ENCODE measurements at places on chromosomes 2 and 18.

DNA sequence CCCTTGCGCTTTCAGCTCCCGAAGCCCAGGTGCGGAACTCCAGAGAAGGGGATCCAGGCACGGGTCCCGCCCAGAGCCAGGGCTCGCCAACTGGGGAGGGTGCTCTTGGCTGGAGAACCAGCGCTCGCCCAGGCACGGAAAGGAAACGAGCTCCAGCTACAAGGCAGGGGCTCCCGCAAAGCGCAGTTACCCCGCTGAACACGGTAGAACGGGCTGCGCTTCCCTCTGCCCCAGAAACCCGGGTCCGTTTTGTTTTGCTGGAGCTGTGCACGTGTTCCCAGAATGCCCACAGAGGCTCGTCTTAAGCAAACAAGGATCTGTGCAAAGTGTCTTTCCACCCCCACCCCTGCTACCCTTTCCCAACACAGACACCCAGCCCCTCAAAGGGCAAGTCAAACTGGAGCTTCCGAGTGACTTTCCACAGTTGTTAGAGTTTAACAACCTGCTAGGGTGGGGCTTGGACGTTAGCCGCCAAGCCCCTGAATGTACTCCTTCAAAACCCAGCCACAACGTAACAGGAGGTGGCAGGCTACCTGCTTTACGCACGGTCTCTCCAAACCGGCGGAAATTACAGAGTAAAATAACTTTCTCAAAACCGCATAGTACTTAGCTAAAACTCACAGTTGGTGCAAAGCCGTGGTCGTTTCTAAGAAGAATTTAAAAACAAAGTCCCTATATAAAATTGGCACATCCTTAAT, 775 bp downstream of the RNF125 start:
- DNase-seq = peak; percentile 69

- no peak for DNase-seq
Measured at GRCh38 chr2:108351889-108352288, 25.9 kb upstream of the SULT1C4 start.

- DNase-seq = no peak
Measured at GRCh38 chr2:239103125-239104098, 255.5 kb downstream of the TWIST2 start.

DNA sequence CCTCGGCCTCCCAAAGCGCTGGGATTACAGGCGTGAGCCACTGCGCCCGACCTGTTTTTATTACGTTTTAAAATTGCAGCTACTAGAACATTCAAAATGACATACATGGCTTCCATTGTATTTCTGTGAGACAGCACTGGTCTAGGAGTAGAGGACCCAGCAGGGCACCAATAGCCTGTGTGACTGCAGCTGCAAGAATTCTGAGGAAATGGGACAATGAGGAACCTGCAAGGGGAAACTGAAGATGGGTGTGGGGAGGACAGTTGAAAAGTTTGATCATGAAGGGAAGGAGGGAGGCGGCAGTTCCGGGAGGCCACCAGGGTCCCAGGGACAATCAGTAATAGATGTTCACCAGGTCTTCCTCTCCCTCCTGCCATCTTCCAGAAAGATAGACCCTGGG, 13.9 kb upstream of the DNPEP start:
- DNase-seq = no peak

DNA sequence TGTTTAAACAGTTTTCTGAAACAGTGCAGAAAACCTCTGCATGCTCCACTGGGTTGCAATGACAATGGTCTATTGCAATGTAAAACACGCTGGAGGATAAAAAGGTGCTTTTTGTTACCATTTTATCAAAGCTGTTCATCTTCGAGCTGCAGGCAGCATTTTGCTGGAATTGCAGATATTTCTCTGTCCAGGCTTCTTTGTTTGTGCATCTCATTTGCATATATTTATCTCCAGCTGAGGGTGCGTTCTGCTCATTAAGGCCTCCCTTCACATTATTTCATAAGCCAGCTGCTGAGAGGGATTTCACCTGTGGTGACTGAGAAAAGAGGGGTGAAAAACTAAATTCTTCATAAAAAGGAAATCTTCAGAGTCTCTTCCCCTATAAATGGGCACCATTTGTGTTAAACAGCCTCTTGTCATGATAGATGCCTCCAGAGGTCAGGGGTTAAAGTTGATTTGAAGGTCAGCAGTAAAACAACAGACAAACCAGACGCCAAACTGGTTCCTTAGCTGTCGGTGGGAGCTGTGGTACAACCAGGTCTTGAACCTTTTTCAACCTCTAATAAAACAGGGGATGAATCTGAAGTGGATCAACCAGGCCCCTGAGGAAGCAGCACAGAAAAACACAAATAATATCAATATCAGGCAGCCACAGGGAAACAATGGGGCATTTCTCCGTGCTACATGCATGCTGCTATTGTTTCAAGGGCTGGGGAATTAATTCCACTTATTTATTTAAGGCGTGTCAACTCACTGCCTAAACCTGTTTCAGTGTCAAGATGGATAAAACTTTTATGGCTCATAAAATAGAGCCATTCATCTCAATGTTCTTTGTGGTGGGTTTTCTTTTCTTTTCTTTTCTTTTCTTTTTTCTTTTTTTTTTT, 265.1 kb downstream of the MEIS1 start:
- no peak for DNase-seq

- no peak for DNase-seq
Measured at GRCh38 chr2:27237341-27237945, 20.3 kb downstream of the CAD start.

- DNase-seq = no peak
Measured at GRCh38 chr18:71784777-71785176, 759.4 kb downstream of the CBLN2 start.

GRCh38 chr2:128797092-128797491, 478.4 kb upstream of the HS6ST1 start:
- DNase-seq = no peak

Data from CD4-positive, alpha-beta T cell treated with Interleukin-17A for 4 hours (primary cell).